ENCODE measurements at places on chromosomes 2 and 18.

DNA sequence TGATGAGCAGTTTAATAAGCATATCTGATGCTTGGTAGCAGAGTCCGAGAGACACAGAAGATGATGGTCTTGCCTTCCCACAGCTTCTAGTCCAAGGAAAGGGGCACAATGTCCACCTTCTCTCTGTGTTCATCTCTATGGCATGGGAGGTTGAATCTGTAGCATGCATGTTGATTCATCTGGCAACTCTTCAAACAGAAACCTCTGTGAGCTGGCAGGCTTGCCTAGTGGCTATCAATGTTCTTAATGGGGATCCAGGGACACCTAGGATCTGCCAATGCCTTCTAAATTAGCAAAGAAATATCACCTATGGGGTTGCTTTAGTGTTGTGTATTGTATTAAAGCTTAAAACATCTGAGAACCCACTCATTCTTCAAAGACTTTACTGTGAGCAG, 170.8 kb downstream of the INO80D start:
- no peak for DNase-seq

- no peak for DNase-seq
Measured at GRCh38 chr18:62777814-62778213, 62.5 kb downstream of the PHLPP1 start.

DNA sequence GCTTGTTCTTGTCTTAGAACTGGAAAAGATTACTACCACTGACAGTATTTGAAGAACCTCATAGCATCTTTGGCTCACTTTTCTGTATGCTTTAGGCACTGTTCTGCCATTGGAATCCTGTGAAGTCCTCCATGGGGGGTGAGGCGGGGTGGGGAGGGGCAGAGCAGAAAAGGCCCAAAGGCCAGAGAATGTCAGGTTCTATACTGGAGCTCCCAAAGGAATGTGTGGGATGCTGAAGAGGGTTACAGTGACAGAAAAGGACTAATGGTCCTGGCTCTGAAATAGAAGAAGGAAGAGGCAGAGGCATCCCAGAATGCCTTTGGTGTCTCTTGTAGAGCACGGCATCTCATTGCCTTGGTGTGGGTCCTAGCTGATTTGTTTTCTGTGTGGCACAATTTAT, 141.9 kb downstream of the HAUS1 start:
- DNase-seq: no peak

- no peak for DNase-seq
Measured at GRCh38 chr2:172819943-172820342, 84.3 kb downstream of the RAPGEF4 start.

DNA sequence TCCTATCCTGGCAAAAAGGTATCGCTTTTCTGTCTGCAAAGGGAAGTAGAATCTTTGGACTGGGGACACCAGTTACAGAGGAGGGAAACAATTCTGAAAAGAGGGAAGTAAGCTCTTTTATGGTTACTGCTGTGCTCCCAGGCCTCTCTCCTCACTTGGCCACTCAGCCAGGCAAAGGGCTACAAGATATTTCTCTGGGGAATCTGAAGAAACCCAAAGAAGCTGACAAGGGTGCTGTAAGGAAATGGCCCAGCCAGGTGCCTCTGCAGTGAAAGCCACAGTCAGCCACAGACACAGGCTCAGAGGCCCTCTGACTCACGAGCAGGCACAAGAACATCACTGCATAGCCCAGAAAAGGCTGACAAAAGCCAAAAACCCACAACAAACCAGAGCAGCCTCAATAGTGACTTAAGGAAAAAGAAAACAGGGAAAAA, 5.8 kb downstream of the HDLBP start:
- no peak for DNase-seq

DNA sequence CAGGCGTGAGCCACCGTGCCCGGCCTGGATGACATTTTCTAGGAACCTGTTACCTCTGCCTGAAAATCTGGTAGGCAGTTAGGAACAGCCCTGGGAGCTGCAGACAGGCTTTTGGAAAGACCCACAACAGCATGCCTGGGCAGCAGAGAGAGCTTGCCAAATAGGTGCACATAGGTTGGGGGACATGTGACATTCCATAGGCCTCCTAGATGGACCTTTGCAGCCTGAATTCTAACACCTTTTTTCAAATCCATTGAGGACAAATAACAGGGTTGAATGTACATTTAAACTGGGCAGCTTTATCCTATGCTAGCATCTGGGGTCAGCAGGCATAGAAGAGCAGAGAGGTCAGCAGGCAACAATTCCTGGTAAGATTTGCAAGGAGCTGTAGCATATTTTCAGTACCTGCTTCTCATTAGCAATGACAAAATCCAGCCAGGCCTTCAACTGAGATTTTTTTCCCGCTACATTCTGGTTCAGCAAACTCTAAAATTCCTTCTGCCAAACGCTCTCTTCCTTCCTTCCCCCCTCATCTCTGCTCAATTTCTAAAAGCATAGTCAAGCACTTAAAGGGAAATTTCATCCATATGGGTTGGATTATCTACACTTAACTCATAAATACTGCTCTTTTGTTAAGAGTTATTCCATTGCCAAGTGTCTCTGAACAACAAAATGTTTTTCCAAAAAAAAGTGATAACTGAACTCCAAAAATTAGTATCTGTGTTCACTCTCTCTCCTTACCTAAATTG, 75.2 kb downstream of the SOWAHC start:
- DNase-seq: no peak

DNA sequence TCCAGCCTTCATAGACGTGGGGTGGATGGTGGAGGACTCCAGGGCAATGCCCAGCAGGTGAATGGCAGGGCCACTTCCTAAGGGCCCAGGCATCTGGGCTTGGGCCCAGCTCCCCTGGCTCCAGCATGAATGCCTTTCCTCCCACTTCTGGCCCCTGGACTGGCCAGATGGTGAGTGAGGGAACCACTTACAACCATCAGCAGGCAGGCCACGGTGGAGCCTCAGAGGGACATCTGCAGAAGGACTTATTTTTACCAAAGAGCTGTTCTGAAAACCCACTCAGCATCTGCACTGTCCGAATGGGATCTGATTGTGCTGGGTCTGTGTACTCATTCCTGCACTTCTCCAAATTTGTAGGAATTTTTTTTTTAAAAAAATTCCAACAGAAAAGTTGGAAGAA, 69.6 kb downstream of the SNTG2 start:
- DNase-seq: no peak

DNA sequence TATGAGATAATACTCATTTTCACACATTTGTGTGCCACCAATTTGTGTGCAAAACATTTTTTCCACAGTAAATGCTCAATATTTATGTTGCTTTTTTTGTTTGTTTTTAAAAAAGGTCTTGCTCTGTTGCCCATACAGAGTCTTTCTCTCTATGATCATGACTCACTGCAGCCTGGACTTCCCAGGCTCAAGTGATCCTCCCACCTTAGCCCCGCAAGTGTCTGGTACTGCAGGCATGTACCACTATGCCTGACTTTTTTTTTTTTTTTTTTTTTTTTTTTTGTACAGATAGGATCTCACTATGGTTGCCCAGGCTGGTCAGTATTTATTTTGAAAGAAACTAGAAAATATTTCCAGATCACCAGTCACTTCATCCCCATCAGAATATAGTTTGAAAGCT, 297.8 kb upstream of the GYPC start:
- no peak for DNase-seq

DNA sequence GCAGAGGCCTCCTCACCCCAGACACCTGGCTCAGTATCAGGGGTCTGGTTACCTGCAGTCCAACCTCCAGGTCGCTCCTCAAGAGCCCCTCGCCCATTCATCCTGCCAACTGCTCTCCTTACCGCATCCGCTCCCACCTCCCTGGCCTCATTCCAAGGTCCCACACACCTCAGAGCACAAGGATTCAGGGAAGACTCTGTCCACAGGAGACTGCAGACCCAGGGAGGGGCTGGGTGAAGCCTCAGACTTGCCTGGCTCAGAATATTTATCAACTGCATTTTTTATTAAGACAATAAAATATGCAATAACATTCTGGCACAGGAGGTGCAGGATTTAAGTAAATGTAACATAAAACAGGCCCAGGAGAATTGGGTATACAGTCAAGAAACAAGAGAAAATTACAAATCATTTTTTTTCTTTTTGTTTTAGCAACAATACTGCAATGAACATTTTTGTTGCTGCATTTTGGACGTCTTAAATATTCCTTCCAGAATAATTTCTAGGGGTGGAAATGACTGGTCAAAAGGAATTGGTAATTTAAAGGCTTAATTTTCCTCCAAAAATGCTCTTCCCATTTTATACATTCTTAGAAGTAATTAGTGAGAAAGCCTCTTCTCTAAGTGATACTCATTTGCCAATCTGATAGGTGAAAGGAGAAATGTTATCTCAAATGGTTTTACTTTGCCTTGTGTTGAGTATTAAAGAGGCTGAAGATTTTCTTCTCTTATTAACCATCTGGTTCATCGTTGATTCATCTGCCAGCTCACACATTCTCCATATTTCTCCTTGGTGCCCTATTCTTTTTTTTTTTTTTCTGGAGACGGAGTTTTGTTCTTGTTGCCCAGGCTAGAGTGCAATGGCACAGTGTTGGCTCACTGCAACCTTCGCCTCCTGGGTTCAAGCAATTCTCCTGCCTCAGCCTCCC, 42.5 kb downstream of the TEX44 start:
- no peak for DNase-seq

DNA sequence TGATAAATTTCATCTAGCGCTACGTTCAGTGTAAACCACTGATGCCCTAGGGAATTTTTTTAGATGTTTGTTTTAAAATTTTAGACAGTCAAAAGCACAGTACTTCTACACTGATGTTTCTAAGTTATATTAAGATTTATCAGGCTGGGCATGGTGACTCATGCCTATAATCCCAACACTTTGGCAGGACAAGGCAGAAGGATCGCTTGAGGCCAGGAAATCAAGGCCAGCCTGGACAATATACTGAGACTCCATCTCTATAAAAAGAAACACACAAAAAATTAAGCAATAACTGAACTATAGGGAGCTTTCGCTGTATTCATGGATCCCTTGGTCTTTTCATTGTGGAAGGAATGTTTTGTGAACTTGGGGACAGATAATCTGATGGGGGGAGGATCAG, 50.6 kb upstream of the MAPRE2 start:
- DNase-seq: no peak

- no peak for DNase-seq
Measured at GRCh38 chr2:203720915-203721672, 14.7 kb downstream of the CD28 start.

DNA sequence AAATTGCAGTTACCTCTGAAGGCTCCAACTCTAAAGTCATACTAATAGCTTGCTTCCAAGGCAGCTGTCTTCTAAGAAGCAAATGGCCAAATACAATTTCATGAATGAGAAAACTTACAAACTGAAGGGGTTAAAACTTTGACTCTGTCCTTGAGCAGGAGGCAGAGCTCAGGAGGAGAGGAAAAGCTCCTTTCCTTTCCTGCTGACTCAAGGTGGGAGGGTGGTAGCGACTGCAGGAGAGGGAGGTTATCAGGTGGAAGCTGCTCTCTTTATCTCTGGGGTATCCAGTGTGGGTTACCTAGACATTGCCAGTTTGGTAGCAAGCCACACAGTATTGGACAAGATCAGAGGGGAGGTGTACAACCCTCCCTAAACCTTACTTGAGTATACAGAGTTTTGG, 2.7 kb upstream of the EFEMP1 start:
- DNase-seq: no peak

- no peak for DNase-seq
Measured at GRCh38 chr2:20334605-20335203, 15.9 kb downstream of the PUM2 start.

DNA sequence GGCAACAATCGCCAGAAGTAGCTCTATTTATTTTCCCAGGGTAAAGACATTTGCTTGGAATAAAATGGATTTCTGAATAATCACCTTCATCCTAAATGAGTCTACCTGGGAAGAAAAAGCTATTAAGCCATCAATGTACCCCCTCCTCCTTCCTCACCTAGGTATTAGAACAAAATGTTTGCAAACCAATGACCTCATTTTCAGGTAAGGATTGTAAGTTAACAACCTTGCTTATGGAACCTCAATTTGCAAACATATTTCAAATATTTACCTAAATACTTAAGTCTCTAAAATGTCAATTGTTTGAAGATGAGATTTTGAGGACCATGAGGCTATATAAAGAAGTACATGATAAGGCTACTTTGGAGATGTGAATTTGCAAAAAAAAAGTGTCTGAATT, 43.9 kb downstream of the CAVIN2 start:
- no peak for DNase-seq

GRCh38 chr2:191166756-191167445, 16.1 kb upstream of the STAT4 start:
- no peak for DNase-seq

- no peak for DNase-seq
Measured at GRCh38 chr2:223765221-223765785, 72.1 kb downstream of the AP1S3 start.

- no peak for DNase-seq
Measured at GRCh38 chr2:67835266-67835665, 227.5 kb downstream of the C1D start.

- no peak for DNase-seq
Measured at GRCh38 chr2:174964404-174964803, 40.8 kb downstream of the CHN1 start.

DNA sequence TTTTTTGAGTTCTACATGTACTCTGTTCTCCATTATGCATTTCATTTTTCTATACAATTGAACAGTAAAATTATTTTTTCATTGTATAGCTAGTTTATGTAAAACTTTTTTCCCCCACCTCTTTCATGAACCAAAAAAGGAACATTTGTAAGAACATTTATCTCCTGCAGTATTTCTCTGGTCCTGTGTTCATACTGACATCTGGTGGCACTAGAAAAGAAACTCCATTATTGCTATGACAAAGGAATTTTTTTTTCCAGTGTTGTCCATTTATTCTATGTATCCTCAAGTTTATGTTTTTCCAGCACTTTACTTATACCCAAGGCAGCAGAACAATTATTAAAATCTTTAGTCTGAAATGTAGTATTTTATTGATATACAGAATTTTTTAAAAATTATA, 27.4 kb upstream of the CHAC2 start:
- peak; percentile 9 for DNase-seq

DNA sequence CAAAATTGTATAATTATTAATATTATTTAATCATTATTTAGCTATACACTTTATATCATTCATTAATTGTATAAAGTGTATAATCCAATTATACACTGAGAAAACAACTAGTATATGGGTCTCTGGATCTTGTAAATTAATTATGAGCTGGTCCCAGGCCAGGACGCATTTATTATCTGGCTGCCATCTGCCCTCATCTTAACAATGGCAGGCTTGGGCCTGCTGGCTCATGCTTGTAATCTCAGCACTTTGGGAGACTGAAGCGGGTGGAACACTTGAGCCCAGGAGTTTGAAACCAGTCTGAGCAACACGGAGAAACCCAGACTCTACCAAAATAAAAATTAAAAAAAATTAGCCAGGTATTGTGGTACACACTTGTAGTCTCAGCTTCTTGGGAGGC, 502.2 kb upstream of the NRXN1 start:
- no peak for DNase-seq
